ENCODE measurements at places on chromosomes 11 and 22. TPM values are rescaled to one million over a fixed set of nuclear protein-coding genes. Genes with fewer than 3 reads are reported as not detected.

GRCh38 chr22:38947321-38948140 lies 9.9 kb upstream of the APOBEC3A start:
- H3K4me1 ChIP-seq: no peaks in the 10 kb centered on the region
- H3K36me3 ChIP-seq: no peaks in the 10 kb centered on the region
- DNase-seq: no peak
- no peak overlapping the region for H3K4me3 ChIP-seq

- H3K36me3 ChIP-seq: no peaks in the 10 kb centered on the region
- H3K4me1 ChIP-seq: no peaks in the 10 kb centered on the region
- DNase-seq: no peak
- H3K27ac ChIP-seq: no peak overlapping the region
Observed at GRCh38 chr22:33529424-33530113, 390.7 kb downstream of the LARGE1 start.

GRCh38 chr22:24516301-24516737 lies 21.2 kb downstream of the UPB1 start:
- no peaks in the 10 kb centered on the region for H3K36me3 ChIP-seq
- peak overlapping the region; percentile 26 for H3K4me3 ChIP-seq
- DNase-seq: no peak
- peaks cover 13% of the 10 kb centered on the region for H3K4me1 ChIP-seq
- H3K27me3 ChIP-seq: no peaks in the 10 kb centered on the region

DNA sequence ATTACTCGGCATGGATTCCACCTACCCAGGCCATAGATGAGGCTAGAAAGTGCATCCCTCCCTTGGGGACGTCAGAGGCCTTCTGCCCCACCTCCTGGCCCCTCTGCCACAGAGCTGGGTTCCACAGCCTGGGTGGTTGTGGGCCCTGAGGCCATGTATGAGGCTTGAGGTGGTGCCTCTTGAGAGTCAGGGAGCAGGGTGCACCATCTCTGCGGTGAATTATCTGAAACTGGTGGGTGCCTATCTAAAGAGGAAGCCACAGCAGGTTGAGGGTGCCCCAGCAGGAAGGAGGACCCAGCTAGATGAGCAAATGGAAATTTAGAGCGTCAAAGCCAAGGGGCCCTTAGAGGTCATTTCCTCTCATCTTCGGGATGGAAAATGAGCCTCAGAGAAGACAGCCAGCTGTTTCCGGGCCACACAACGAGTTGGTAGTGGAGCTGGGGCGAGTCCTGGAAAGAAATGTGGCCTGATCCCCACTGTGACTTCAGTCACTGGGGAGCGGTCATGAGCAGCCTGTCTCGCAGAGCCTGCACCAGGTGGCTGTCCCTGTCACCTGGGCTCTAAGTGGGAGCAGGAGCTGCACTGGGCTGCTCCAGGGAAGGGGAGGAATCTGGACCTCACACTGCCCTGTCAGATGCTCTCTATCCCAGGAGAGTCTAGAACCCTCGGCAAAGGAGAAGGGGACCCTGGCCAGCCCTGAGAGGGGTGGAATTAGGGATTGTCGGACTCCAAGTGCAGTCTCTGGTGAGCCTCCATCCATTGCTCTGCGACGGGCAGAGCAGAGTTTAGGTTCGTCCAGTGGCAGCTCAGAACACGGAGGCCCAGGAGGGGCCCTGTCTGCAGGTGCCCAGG lies 7.3 kb downstream of the ADORA2A start:
- H3K27me3 ChIP-seq: no peaks in the 10 kb centered on the region
- no peaks in the 10 kb centered on the region for H3K36me3 ChIP-seq
- peaks cover 30% of the 10 kb centered on the region for H3K4me1 ChIP-seq
- no peak overlapping the region for H3K4me3 ChIP-seq

GRCh38 chr11:134518616-134519389 lies 106.8 kb upstream of the B3GAT1 start:
- no peaks in the 10 kb centered on the region for H3K4me1 ChIP-seq
- H3K27ac ChIP-seq: no peak overlapping the region
- no peaks in the 10 kb centered on the region for H3K27me3 ChIP-seq
- no peak overlapping the region for H3K4me3 ChIP-seq

Gene DGAT2
- 3.4 TPM for total RNA-seq

Gene SYT8
- total RNA-seq: 3.4 TPM

Gene CASP12
- 7.8 TPM for total RNA-seq

Data from thoracic aorta (tissue), 2 donors.